Upper lobe of right lung (tissue), 1 donor: ENCODE measurements at places on chromosomes 2 and 18. TPM values are rescaled to one million over a fixed set of nuclear protein-coding genes. Genes with fewer than 3 reads are reported as not detected.

SF3B1 gene
- 252 TPM for total RNA-seq

C2orf80 gene
- total RNA-seq = not detected

CYRIA gene
- total RNA-seq = 24.2 TPM

- DNase-seq = no peak
Measured at GRCh38 chr2:126933711-126934091, 35.0 kb downstream of the TEX51 start.

DNA sequence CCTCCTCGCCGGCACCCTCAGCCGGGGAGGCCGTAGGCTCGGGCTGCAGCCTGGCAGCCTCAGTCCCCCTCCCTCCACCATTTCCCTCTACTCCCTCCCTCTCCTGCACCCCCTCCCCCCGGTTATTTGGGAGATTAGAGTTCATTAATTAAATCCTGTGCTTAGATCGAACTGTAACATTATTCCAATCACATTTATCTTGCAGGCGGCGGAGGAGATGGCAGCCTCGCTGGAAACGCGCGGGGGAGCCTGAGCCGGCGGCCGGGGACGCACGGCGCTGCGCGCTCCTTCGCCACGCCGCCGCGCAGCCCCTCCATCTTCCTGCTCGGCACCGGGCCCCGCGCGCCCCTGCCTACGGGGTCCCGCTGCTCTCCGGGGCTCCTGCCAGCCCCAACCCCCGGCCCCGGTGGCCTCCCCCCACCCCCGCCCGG lies at the start of gene ST8SIA3:
Gene ST8SIA3 (plus strand): TSS at position 287 of the 431 bp plus-strand sequence. CDS start 290 bp downstream, outside the sequence.
- no peak for DNase-seq

- no peak for DNase-seq
Measured at GRCh38 chr18:8889489-8889888, 184.1 kb downstream of the MTCL1 start.

- no peak for DNase-seq
Measured at GRCh38 chr18:8938817-8939216, 163.7 kb upstream of the NDUFV2 start.

- no peak for DNase-seq
Measured at GRCh38 chr2:8986327-8986976, 17.0 kb downstream of the MBOAT2 start.

- no peak for DNase-seq
Measured at GRCh38 chr2:101698844-101699754, 1.6 kb downstream of the MAP4K4 start.

DNA sequence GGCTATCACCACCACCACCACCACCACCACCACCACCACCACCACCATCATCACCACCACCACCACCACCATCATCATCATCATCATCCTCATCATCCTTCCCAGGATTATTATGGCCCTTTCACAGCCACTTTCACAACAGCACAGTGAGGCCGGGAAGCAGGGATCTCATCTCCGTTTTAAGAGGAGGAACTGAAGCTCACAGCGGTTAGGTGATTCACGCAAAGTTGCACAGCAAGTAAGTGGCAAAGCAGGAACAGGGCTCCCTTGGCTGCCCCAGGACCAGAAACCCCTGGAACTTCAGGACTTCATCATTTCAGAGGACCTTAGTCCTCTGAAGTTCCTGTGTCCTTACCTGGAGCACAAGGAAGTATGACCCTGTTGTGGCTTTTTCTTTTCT lies 26.8 kb downstream of the MRPL35 start:
- DNase-seq = no peak

GRCh38 chr18:3998698-3999333 lies 456.3 kb downstream of the DLGAP1 start:
- DNase-seq = no peak

DNA sequence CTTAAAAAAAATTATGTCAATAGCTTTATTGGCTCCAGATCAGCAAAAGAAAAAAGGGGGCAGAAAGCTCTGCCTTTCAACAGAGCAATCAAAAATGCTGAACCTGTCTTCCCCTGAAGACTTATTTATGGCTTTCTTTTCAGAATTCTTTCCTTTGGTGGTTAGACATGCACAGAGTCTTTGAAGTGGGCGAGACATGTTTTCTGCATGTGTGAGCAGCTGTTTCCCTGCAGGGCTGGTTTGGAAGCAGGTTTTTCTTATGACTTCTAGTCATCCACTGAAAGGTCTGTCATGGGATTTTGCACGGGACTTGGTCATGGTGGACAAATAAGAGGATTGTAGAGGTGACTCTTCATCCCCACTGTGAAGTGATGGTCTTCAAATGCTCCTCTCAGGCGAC lies 160.3 kb downstream of the VAPA start:
- DNase-seq = no peak
